ENCODE measurements at places on chromosomes 7 and 10.

GRCh38 chr7:38669965-38670520, 38.9 kb upstream of the AMPH start:
- no peak for DNase-seq

- DNase-seq: no peak
Observed at GRCh38 chr10:97999066-97999922, 31.1 kb downstream of the CRTAC1 start.

DNA sequence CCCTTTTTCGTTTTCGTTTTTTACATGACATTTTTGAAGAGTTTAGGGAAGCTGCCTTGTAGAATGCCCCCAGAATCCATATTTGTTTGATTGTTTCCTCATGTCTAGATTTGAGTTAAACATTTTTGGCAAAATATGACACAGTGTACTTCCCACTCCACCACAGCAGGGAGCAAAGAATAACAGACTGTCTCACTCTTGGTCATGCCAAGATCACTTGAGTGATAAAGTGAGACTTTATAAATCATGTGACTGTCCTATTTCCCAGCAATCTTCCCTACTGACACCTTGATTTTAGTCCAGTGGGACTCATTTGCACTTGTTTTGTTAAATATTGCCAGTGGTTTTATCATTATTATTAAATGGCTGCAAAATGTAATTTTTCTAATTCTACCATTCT, 44.4 kb upstream of the USP6NL start:
- no peak for DNase-seq

DNA sequence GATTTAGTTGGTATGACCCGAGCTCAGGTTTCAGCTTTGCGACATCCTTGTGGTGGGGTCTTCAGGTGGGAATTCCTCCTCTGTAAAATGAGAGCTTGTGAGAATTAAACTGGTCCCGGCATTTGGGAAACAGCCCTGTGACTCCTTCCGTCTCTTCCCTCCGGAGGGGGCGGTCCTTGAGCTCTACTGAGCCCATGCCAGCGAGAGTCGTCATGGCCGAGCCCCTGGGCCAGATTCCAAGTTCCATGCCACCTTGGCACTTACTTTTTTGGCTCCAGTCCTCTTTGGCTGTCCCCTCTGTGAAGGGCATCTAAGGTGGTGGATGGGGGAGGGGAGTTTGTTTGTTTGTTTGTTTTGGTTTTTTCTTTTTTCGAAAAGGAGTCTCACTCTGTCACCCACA, 47.6 kb downstream of the GTF2IRD1 start:
- DNase-seq: no peak

GRCh38 chr10:97686301-97686961, 610 bp downstream of the AVPI1 start:
- DNase-seq: peak; percentile 31

DNA sequence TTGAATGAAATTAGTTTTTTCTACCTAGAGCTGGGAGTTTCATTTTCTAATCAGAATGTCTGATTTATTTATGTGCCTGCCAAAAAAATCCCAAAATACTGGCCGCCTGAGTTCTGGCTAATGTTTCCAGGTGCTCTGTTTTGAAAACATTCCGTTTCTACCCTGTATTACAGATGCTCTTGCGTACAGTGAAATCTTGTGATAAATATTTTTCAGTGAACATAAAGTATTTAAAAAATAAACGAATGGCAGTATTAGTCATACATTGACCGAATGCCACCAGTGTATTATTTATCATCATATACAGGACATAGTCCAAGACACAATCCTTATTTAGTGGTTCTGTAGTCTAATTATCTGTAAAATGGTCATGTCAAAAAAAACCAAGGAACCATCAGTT, 102.8 kb downstream of the KAT6B start:
- no peak for DNase-seq
